GM23248 (cell line): ENCODE measurements at places on chromosomes 13 and 19. TPM values are rescaled to one million over a fixed set of nuclear protein-coding genes. Genes with fewer than 3 reads are reported as not detected.

DNA sequence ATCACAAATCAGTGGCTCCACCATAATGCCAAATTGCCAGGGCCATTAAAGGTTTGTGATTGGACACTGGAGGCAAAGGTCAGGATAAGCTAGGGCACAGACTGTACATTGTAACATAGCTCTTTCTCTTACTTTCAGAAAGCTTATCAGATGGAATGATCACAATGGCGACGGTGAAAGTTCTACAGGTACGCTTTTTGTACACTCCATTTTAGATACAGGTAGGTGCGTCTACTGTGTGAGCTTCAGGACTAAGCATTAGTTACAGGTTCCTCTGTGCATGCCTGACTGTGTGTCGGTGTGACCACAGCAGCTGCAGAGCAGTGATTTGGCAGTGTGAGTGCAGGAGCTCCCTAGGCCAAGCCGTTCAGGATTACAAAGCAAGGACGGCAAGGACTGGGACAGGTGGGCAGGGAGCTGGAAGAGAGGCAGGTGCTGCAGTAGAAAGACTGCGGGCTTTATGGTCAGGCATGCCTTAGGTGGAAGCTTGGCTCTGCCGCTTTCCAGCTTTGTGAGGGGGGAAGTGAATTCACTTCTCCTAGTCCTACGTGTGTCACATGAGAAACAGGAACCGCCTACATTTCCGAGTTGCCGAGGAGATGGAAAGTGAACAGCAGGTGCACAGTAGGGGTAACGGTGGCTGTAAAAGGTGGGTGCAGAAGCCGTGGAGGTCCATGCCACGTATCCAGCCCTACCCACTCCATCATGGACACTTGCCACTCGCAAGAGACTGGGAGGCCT, 49.6 kb downstream of the MRPL57 start:
- no peak overlapping the region for H3K27ac ChIP-seq
- no peak for DNase-seq
- H3K4me3 ChIP-seq, result no peak overlapping the region

EID2B gene
- 2.5 and 3.2 TPM in 2 replicates for polyA plus RNA-seq

DNA sequence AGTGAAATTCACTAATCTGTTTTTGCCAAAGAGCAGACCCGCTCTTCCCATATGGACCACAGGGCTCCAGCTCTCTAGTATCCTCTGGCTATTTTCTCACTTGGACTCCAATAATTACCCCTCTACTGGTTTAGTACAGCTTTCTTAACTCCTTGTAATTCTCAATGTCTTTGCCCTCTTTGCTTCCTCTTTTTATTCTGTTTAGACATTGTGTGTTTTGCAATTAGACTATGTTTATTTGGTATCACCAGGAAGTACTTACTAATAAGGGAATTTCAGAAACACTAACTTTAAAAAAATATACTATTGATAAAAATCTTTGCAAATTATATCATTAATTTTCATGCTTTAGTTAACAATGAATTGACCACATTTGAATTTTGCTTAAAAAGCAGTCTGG, 111.6 kb upstream of the OBI1 start:
- H3K36me3 ChIP-seq, result no peaks in the 10 kb centered on the region
- H3K27ac ChIP-seq, result no peak overlapping the region
- H3K4me3 ChIP-seq, result no peak overlapping the region
- H3K4me1 ChIP-seq, result no peaks in the 10 kb centered on the region
- DNase-seq, result no peak

ZNF701 gene
- 5.5 and 6.7 TPM in 2 replicates for polyA plus RNA-seq
